ENCODE measurements at places on chromosomes 2 and 18.

- DNase-seq, result no peak
Observed at GRCh38 chr2:21856708-21857107, 732.9 kb downstream of the TDRD15 start.

DNA sequence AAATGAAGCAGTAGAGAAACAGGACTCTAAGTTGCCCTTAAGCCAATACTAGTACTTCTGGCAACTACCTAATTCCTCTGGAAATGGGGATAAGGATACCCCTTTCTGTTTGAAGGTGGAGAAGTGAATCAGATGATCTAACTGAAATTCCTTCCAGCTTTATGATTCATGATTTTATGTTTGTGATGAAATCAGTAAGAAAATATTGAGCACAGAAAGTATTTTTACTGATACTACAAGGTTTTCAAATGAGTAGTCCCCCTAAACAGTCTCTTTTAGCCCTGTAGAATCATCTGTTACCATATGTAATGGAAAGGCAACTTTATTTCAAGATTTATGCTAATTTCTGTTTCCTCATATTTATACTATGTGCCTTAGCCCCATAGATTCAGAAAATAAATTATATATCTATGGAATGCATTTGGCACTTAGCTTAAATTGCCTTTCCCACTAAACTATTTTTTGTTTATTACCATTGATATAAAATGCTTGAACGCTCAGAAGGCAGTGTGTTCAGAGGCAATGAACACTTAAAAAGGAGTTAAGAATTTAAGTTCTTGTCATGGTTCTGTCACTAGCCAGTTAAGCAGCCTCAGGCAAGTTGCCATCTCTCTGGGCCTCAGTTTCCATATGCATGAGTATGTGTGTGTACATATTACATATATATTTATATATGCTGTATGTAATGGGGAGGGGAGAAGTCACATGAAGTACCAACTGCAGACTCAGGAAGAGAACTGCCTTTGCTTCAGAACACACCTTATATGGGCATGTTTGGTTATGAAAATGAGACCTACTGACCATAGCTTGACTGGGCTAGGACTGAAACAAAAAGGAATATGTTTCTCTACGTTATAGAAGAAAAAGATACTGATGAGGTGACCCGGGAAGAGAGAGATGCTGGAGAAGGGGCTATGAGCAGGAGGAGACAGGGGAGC lies 97.7 kb downstream of the CDC42EP3 start:
- DNase-seq, result no peak

GRCh38 chr2:224211181-224211480 lies 172.0 kb upstream of the SERPINE2 start:
- DNase-seq, result no peak

- DNase-seq, result no peak
Observed at GRCh38 chr2:10079870-10080535, at the start of gene CYS1. TSS of gene CYS1 (minus strand) at chr2:10080411. CDS start at chr2:10080223, 188 bp downstream.

DNA sequence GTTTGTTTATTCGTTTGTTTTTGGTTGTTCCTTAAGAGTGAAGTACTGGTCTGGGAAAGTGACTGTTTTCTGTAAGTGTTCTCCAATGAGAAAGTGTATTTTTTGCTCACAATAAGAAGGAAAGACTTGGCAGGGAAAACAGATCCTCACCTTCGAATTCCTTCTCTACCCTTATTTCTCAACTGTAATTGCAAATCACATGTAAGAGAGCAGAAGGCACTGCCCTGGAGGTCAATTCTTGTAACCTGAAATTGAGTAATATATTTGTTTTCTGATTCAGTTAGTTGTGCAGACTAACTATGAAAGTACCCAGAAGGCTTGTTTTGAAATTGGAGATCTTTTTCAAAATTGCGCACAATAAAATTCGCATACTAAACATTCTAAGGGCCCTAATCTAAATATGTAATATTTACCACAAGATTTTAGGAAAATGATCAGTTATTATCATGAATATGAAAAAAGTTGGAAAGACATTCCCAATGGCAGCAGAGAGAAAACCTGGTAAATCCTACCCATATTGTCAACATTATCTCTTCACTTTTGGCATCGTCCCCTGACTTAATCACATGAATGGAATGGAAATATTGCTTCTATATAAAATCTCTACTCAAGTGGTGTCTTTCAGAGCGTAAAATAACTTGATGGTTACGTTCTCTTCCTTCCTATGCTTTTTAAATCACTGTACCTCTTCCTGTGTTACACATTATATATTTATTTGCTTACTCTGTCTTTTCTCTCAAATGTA lies 24.1 kb downstream of the TFPI start:
- DNase-seq, result no peak

- peak; percentile 13 for DNase-seq
Observed at GRCh38 chr2:84481702-84482101, 22.6 kb upstream of the SUCLG1 start.

DNA sequence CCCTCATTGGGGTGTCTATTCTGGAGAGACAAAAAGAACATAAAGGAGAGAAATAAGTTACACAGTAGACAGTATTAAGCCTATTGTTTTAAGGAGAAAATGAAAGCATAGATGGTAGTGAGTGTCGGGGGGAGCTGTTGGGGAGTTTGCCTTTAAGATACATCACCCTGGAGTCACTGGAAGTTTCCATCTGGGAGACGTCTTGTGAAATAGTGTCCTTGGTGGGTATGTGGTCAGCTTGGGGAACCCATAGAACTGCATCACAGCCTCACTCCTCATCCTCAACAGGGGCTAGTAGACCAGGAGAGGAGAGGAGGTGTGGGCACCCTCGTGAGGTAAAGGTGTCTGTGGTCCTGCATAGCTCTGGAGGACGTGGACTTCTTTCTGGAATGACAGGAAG lies 60.6 kb downstream of the RNF144A start:
- no peak for DNase-seq

DNA sequence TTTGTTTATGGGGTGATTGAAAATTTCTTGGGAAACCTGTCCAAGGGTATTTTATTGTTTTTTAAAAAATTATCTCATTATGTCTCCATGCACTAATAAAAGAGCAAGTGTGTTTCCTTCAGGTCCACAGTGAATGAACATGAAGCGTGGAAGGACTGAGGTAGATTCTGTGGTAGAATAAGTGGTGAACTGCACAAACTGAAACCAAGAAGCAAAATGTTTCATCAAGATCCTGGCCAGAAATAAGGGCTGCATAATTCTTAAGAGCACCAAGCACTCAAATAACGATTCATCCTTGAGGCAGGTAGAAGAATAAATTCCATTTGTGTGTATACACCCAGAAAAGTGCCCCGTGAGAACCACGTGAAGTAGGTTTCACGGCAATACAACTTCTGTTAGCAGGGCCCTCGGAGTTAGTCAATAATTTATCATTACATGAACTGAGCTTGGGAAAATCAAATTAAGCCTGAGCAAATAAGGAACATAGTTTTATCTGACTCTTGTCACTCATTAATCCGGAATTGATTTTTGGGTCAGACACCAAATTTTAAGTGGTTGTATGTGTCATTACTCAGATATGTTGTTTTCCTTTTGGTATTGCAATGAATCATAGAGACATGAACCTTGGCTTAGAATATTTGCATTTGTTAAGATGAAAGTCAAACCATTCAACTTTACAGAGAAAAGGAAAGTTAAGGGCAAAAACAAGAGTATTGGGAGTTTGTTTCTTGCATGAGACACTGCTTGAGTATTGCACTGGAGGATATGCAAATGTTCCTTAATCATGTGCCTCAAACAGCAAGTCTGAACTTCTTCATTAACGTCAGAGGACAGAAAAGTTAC lies 472.6 kb upstream of the NETO1 start:
- no peak for DNase-seq

- no peak for DNase-seq
Observed at GRCh38 chr2:66982766-66983165, 414.4 kb upstream of the ETAA1 start.

- no peak for DNase-seq
Observed at GRCh38 chr18:8744656-8745055, 39.3 kb downstream of the MTCL1 start.

DNA sequence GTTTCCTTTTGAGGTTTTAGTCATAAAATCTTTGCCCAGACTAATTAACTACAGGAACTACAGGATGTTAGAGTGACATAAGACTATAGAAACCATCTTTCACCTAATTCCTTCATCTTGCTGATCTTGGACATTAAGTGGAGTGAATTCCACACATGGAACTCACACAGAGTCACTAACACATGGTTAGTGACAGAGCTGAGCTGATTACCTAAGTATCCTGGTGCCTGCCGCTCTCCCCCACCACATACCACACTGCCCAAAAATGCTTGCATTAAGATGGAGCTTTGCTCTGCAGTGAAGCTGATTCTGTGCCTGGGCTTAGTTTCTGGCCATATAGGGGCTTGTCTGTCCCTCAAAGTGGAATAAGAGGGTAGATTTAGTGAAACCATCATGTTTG lies 332.9 kb upstream of the NT5C1B start:
- no peak for DNase-seq

GRCh38 chr18:36304723-36305122 lies 7.2 kb downstream of the FHOD3 start:
- DNase-seq, result no peak

GRCh38 chr2:2890901-2891300 lies 486.7 kb downstream of the EIPR1 start:
- DNase-seq, result no peak

DNA sequence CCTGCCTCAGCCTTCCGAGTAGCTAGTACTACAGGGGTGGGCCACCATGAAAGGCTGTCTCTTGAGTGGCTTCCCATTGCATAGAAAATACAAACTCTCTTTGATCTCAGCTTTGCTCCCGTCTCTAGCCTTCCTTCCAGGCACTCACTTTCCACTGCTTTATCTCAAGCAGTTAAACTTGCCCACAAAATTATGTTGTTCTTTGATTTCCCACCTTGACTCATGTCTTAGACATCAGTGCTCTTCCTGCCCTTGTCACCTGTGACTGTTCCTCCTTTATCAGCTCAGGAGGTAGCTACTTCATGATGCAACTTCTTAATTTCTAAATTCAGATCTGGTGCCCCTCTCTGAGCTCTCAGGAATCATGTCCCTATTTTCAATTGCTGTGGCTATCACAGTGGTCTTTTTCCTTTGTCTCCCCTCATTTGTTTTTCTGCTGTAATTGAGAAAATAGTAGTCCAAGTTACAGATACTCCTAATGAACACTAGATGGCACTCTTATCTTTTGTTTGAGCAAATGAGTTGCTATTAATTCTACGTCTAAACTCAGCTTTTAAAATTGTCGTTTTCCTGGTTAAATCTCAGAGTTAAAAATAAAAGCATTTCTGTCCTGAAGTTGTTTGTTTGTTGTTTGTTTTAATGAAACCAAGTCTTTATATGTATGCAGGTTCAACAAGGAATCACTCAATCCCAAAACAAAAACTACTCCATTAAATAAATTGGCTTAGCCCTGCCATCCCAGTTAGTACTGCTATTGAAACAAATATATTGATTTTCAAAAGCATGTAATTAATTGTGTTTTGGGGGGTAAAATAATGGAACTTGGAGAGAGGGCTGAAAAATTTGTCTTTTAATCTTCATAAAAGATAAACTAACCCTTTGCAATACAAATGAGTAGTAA lies 46.9 kb upstream of the GREB1L start:
- no peak for DNase-seq
